Muscle of leg (tissue), 16 donors: ENCODE measurements at places on chromosomes 6 and 20. TPM values are rescaled to one million over a fixed set of nuclear protein-coding genes. Genes with fewer than 3 reads are reported as not detected.
A peak's percentile ranks its signal among the peaks of the same experiment; 100 is the strongest.

- H3K27me3 ChIP-seq, result no peaks in the 10 kb centered on the region
- no peak overlapping the region for H3K27ac ChIP-seq
- DNase-seq, result no peak
- no peak overlapping the region for H3K4me3 ChIP-seq
- H3K4me1 ChIP-seq, result peaks cover 12% of the 10 kb centered on the region
- no peaks in the 10 kb centered on the region for H3K36me3 ChIP-seq
These were observed 1.7 kb upstream of the CBFA2T2 start for GRCh38 chr20:33488201-33488600.

GRCh38 chr6:79719248-79719960 lies 88.3 kb downstream of the SH3BGRL2 start:
- no peaks in the 10 kb centered on the region for H3K4me1 ChIP-seq
- no peak overlapping the region for H3K27ac ChIP-seq
- H3K36me3 ChIP-seq, result no peaks in the 10 kb centered on the region
- no peak overlapping the region for H3K4me3 ChIP-seq
- peak; percentile 12 for DNase-seq
- H3K27me3 ChIP-seq, result no peaks in the 10 kb centered on the region

DNA sequence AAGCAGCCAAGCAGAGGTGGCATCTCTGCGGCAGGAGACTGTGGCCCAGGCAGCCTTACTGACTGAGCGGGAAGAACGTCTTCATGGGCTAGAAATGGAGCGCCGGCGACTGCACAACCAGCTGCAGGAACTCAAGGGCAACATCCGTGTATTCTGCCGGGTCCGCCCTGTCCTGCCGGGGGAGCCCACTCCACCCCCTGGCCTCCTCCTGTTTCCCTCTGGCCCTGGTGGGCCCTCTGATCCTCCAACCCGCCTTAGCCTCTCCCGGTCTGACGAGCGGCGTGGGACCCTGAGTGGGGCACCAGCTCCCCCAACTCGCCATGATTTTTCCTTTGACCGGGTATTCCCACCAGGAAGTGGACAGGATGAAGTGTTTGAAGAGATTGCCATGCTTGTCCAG lies 5.9 kb upstream of the PHF1 start:
- H3K27me3 ChIP-seq, result no peaks in the 10 kb centered on the region
- DNase-seq, result no peak
- H3K36me3 ChIP-seq, result peaks cover 41% of the 10 kb centered on the region
- H3K27ac ChIP-seq, result no peak overlapping the region

- no peak overlapping the region for H3K27ac ChIP-seq
- no peak for DNase-seq
- H3K27me3 ChIP-seq, result no peaks in the 10 kb centered on the region
- no peak overlapping the region for H3K4me3 ChIP-seq
- H3K36me3 ChIP-seq, result no peaks in the 10 kb centered on the region
These were observed 139.5 kb upstream of the CDH4 start for GRCh38 chr20:61112515-61112914.

- peaks cover 7% of the 10 kb centered on the region for H3K4me1 ChIP-seq
- no peak overlapping the region for H3K27ac ChIP-seq
- H3K27me3 ChIP-seq, result no peaks in the 10 kb centered on the region
- no peaks in the 10 kb centered on the region for H3K36me3 ChIP-seq
These were observed 89.9 kb upstream of the NEDD9 start for GRCh38 chr6:11322252-11322885.

DNA sequence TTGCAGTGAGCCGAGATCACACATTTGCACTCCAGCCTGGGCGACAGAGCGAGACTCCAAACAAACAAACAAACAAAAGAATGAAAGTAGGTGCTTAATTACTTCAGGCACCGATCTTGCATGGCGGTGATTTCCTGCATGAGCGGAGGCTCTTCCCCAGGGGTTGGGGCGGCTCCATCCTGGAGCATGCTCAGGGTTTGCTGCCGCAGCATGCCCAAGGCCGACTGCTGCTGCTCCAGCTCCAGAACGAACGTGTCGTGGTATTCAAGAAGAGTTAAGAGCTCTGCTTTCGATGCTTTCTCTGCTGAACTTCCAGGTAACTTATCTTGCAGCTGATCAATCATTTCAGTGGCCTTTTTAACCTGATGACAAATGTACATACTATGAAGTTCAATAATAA lies 313.8 kb downstream of the SYNE1 start:
- peaks cover 34% of the 10 kb centered on the region for H3K36me3 ChIP-seq
- H3K27ac ChIP-seq, result no peak overlapping the region
- no peaks in the 10 kb centered on the region for H3K4me1 ChIP-seq
- no peak overlapping the region for H3K4me3 ChIP-seq
- H3K27me3 ChIP-seq, result no peaks in the 10 kb centered on the region
- DNase-seq, result no peak

DNA sequence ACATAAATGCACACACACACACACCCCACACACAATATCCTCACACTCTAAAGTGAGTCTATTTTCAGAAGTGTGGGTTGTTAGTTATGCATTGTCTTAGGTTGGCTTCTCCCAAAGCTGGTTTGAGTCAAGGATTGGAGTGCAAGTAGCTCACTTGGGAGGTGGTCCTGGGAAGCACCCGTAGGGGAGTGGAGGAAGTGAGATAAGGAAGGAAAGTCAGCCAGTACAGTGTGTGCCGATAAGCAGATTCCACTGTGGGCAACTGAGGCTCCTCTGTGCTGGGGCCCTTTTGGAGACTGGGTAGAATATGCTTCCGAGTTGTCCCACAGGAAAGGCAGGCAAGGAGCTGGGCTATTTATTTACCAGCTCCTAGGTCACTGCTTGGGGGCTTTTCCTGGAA lies 67.2 kb downstream of the PLCB4 start:
- H3K36me3 ChIP-seq, result no peaks in the 10 kb centered on the region
- no peaks in the 10 kb centered on the region for H3K27me3 ChIP-seq
- DNase-seq, result no peak
- no peaks in the 10 kb centered on the region for H3K4me1 ChIP-seq

- no peak overlapping the region for H3K27ac ChIP-seq
- DNase-seq, result no peak
- no peaks in the 10 kb centered on the region for H3K27me3 ChIP-seq
- no peak overlapping the region for H3K4me3 ChIP-seq
- H3K36me3 ChIP-seq, result no peaks in the 10 kb centered on the region
These were observed 60.9 kb downstream of the MCHR2 start for GRCh38 chr6:99933129-99933528.

DNA sequence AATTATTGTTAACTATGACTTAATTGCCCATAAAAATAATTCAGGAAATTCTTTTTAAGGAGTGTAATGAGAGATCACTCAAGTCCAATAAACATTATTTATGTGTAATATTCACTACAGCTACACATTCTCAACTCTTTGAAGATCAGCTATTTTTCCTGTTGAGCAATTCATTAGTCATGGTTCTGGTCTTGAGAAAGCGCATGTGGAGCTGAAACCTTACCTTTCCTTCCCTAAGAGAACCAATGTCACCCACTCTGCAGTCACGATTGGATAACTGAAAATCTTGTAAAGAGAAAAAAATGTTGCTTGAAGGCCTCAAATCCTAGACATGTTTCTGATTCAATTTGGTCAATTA lies 736.9 kb upstream of the MARCKS start:
- H3K36me3 ChIP-seq, result no peaks in the 10 kb centered on the region
- H3K27me3 ChIP-seq, result no peaks in the 10 kb centered on the region
- peaks cover 5% of the 10 kb centered on the region for H3K4me1 ChIP-seq
- DNase-seq, result no peak
- H3K27ac ChIP-seq, result no peak overlapping the region
- no peak overlapping the region for H3K4me3 ChIP-seq

DNA sequence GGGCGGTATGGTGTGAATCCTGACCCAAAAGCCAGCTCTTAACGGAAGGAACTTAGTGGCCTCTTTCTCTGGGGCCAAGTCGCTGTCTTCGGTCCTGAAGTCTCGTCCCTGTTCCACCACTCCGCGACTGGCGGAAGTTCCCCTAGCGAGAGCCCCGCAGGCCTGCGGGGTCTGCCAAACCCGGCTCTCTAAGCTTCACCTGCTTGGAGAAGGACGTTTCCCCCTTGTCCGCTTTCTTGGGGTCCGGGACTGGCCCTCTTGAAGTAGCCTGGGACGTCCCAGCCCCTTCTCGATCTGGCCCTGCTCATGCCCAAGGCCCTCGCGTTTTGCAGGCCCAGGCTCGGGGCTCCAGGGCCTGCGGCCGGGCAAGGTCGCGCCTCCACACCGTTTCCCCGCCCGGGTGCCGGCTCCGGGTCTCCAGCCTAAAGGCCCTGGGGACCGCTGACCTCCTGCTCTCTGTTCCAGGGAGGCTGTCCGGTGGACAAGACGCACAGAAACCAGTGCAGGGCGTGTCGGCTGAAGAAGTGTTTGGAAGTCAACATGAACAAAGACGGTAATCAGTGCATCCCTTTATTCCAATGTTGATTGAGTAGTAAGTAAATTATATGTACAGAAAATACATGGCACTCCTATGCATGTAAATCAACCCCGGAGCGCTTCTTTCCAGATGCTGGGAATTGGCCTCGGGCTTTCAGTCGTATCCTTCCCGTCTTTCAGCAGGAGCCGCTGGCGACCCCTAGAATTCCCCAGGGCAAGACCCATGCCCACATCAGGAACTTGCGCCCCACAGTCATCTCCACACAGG lies 8.8 kb downstream of the NR2E1 start:
- H3K27ac ChIP-seq, result no peak overlapping the region
- H3K4me1 ChIP-seq, result peaks cover 17% of the 10 kb centered on the region
- peaks cover 75% of the 10 kb centered on the region for H3K27me3 ChIP-seq
- no peak overlapping the region for H3K4me3 ChIP-seq

GRCh38 chr20:4982281-4982680 lies 19.0 kb downstream of the SLC23A2 start:
- H3K27ac ChIP-seq, result no peak overlapping the region
- H3K4me3 ChIP-seq, result no peak overlapping the region
- H3K36me3 ChIP-seq, result no peaks in the 10 kb centered on the region
- no peaks in the 10 kb centered on the region for H3K4me1 ChIP-seq
- DNase-seq, result no peak

DNA sequence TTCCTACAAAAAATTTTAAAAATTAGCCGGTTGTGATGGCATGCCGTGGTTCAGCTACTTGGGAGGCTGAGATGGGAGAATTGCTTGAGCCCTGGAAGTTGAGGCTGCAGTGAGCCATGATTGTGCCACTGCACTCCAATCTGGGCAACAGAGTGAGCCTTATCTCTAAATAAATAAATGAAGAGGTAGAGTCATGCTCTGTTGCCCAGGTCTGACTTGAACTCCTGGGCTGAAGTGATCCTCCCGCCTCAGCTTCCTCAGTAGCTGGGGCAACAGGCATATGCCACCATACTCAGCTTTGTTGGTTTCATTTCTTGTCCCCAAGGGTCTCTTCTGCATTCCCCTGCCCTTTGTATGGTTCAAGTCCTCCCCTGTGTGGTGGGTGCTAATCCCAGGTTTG lies 17.0 kb downstream of the HSPA1B start:
- no peak for DNase-seq
- H3K27ac ChIP-seq, result no peak overlapping the region
- no peak overlapping the region for H3K4me3 ChIP-seq
- H3K36me3 ChIP-seq, result peaks cover 17% of the 10 kb centered on the region

- no peak overlapping the region for H3K4me3 ChIP-seq
- no peaks in the 10 kb centered on the region for H3K27me3 ChIP-seq
- no peak overlapping the region for H3K27ac ChIP-seq
- DNase-seq, result no peak
- H3K4me1 ChIP-seq, result no peaks in the 10 kb centered on the region
These were observed 164.7 kb upstream of the CHD6 start for GRCh38 chr20:41782730-41783406.

- H3K4me3 ChIP-seq, result no peak overlapping the region
- no peaks in the 10 kb centered on the region for H3K4me1 ChIP-seq
- H3K27ac ChIP-seq, result no peak overlapping the region
- DNase-seq, result no peak
- no peaks in the 10 kb centered on the region for H3K27me3 ChIP-seq
These were observed 431.0 kb upstream of the IRAK1BP1 start for GRCh38 chr6:78436335-78436734.

GRCh38 chr6:12071064-12071615 lies 59.0 kb downstream of the HIVEP1 start:
- H3K4me3 ChIP-seq, result no peak overlapping the region
- no peaks in the 10 kb centered on the region for H3K4me1 ChIP-seq
- H3K27me3 ChIP-seq, result no peaks in the 10 kb centered on the region
- H3K36me3 ChIP-seq, result no peaks in the 10 kb centered on the region
- DNase-seq, result no peak

DNA sequence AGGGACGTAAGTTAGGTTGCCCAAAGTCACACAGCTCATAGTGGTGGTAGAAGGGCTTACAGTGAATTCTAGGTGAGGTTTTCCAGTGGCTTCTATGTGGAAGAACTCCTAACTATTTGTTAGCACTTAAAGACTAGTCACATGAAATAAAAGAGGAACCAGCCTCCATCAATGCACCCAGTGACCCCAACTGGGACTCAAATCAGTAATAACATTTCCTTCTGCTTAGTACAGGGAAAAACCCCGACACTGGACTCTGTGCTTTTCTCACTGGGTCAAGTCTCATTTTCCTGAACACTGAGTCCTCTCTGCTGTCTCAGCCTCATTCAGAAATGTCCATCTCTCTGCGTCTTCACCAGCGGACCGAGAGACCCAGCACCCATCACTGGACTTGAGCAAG lies 89.2 kb downstream of the SLC22A23 start:
- H3K4me1 ChIP-seq, result no peaks in the 10 kb centered on the region
- peaks cover 3% of the 10 kb centered on the region for H3K27me3 ChIP-seq
- no peak overlapping the region for H3K4me3 ChIP-seq
- H3K36me3 ChIP-seq, result no peaks in the 10 kb centered on the region
- H3K27ac ChIP-seq, result no peak overlapping the region
- peak; percentile 62 for DNase-seq

DNA sequence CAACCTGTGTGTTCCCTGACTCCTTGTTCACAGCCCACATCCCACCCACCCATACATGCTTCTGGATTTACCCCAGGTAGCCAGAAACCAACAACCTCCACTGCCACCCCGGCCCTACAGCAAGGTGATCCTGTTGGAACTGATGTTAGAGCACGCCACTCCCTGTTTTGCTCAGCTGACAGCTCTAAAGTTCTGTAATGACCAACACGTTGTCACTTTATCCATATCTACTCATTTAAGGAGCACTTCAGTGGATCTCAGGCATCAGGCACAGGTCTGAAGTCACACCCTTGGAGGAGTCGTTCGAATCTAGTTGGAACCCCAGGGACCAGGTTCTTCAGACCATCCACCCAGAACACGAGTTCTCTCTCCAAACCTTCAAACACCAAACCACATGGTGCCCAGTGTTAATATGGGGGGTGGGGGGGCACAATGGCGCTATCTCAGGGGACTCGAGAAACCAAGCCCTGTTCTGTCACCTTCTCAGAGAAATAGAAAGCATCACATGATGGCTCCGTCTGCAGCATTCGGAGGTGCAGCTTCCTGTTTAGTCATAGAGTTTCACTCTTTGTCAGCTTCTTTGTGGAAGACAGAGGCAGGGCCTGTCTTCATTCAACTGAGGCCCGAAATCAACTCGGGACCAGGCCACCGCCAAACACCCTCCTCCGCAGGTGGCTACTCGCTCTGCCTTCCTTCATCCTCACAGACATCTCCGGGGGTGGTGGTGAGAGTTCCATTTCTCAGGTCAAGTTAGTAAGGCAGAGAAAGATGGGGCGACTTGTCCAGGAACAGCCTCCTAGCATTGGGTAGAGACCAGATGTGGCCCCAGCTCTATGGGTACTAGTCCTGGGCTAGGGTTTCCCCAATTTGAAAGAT lies 142.2 kb downstream of the NFATC2 start:
- H3K27ac ChIP-seq, result no peak overlapping the region
- H3K36me3 ChIP-seq, result peaks cover 14% of the 10 kb centered on the region
- no peaks in the 10 kb centered on the region for H3K27me3 ChIP-seq
- peaks cover 21% of the 10 kb centered on the region for H3K4me1 ChIP-seq

- H3K4me3 ChIP-seq, result no peak overlapping the region
- H3K4me1 ChIP-seq, result no peaks in the 10 kb centered on the region
- DNase-seq, result no peak
- no peaks in the 10 kb centered on the region for H3K36me3 ChIP-seq
These were observed 16.8 kb upstream of the FUCA2 start for GRCh38 chr6:143528164-143528811.

IYD gene
- polyA plus RNA-seq, result not detected

NR2E1 gene
- polyA plus RNA-seq, result not detected

PACRG gene
- 2.4 TPM for polyA plus RNA-seq

SPAG4 gene
- 4.1 TPM for polyA plus RNA-seq

TMEM242 gene
- polyA plus RNA-seq, result 10.6 TPM

CLIC5 gene
- 14.6 TPM for polyA plus RNA-seq
